ENCODE measurements at places on chromosomes 16 and 17.

GRCh38 chr16:58409316-58409973 lies 17.2 kb downstream of the GINS3 start:
- no peak for DNase-seq

DNA sequence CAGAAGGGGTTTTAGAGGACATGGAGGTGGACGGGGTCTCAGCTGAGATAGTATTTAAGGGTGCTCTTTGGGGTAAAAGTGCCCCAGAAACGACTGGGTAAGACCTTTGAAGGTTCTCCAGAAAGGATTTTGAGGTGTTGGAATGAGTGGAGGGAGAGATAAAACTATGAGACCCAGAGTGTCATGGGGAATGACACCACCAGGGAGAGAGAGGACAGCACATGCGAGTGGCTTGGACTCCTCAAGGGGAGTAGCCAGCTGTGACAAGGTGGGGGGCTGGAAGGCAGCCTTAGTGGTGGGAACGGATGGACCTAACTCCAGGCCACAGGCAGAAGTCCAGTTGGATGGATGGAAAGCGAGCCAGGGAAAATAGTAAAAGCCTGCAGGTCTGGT lies 19.2 kb upstream of the PITPNM3 start:
- no peak for DNase-seq

GRCh38 chr17:50908860-50909764 lies 43.0 kb upstream of the TOB1 start:
- no peak for DNase-seq

- DNase-seq, result no peak
These were observed 806 bp downstream of the TBX21 start for GRCh38 chr17:47733674-47734410.

DNA sequence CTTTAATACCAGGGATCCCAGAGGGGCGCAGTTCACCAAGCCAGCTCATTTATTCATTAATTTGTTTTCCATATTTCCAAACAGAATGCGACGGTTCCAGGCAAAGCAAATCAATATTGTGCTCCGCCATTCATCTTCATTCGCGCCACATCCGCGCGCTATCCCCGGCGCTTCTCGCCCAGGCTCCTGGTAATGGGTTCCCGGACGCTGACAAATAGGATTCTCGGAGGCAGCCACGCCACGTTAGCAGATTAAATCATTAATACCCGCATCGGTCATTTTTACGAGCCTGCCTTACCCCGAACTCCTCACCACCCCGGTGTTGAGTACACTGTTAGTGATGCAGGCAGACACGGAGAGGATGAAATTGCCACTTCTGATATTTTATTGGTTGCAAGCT lies 26.0 kb upstream of the C16orf82 start:
- no peak for DNase-seq

DNA sequence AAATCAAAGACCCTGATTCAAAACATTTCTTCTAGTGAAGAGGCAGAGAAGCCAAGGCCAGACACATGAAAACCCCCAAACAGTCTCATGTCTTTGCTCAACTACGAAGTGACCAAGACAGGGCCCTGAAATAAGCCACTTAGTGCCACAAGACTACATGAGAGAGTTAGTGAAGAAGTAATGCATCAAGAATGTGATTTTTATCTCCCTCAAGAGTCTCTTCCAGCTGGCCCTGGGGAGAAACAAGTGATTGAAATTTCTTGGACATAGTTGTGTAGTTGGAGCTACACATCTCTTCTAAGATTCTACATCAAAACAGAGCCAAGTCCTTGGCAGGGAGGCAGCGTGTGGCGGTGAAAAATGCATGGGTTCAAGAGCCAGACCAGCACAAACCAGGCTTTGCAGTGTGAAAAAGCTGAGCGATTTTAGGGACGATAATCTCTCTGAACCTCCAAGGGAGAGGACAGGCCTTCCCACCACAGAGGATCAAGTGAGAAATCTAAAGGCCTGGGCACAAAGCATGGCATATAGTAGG lies 30.6 kb downstream of the LYRM1 start:
- no peak for DNase-seq

DNA sequence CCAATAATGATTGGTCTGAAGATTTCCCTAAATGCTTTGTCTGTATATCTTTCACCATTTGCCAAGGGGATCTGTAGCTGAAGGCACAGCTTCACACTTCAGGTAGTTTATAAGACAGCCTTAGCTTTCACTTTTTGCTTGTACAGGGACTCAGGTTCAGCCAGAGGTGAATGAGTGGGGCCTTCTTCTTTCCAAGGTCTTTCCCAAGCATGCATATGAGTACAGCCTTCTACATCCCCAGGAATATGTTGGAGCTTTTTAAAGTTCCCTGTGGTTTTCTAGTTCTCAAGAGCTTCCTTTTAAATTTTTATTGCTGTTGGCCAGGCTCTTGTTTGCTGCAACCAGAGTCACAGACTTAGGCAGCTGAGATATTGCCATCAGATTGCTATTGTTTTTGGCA lies 17.9 kb upstream of the SPDYE4 start:
- DNase-seq, result no peak

- DNase-seq, result no peak
These were observed 33.4 kb upstream of the CLEC18A start for GRCh38 chr16:69917739-69918138.

DNA sequence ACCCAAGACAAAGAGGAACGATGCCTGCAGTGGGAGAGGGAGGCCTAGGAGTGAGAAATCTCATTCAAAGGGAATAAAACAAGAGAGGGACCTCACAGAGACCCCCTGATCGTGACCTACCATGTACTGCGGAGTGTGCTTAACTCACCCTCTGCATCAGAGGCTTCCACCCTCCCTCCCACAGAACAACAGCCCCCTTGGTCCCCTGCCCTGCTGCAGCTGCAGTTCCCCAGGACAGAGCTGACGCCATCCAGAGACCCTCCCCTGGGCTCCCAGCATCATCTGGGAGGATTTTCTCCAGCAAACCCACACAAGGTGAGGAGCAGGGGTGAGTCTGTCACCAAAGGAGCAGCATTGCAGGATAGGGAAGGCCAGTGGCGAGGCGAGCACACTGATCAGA lies 39.8 kb downstream of the TLE7 start:
- no peak for DNase-seq

DNA sequence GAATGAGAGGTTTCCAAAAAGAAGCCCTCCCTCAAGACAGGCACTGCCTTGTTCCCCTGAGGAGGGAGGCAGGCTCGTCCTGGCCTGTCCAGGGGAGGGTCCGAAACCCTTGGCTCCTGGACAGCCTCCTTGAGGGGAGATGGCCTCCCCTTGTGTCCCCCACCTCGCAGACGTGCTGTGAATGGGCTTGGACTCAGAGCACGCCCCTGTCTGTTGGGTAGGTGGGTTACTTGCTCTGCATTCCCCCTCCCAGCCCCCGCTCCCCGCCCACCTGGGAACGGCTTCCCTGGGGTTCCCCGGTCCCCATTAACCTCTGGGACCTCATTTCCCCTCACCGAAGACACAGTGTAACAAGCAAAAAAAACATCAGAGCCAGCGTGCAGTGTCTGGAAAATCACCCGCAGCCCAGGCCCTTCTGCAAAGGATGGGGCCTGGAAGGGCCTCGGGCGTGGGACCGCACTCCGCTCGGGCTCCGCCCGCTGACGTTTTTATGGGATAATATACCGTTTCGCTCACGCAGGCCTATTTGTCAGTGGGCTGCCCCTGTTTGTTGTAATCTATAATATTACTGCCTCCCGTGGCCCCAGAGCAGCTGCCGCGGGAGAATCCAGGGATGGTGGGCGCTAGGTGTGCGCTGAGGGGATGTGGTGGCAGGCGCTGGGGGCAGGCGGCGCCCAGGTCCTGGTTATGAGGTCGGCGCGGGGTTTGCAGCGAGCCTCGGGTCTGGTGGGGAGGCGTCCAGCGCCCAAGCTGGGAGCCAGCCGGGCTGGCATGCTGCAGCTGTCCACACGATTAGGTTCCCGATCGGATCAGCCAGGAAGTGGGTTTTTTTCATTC lies 11.1 kb downstream of the BAHCC1 start:
- no peak for DNase-seq

- DNase-seq, result no peak
These were observed 57.9 kb upstream of the CES5A start for GRCh38 chr16:55933038-55933437.

GRCh38 chr16:83458612-83459011 lies 349.2 kb upstream of the HSBP1 start:
- no peak for DNase-seq

DNA sequence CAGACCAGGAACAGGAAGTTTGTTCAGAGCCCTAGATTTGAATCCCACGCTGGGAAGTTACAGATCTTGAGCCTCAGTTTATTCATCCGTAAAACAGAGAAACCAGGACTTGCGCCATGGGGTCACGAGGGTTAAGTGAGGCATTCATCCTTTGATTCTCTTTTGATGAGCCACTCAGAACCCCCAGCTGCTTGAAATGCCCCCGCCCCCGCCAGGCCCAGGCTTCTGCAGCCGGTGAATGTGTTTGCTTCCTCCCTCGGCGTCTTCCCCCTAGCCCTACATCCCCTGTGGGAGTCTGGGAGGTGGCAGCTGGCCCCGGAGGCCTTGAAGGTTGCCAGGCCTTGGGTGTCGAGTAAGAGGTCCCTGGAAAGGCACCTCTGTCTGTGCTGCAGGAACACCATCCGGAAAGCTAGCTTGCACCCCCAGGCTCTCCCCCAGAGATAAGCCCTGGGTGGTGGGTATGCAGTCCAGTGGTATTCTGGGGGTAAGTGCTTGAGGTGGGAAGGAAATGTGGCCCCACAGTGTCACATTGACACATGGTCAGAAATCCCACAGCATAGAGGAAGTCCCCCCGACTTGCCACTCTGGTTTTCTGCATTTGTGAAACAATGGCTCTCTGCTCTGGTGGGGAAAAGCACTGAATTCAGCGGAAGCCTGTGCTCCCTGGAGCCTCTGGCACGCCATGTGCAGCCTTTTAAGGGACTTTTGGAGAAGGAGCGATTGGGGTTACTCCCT lies 14.9 kb downstream of the IRF8 start:
- DNase-seq, result no peak

DNA sequence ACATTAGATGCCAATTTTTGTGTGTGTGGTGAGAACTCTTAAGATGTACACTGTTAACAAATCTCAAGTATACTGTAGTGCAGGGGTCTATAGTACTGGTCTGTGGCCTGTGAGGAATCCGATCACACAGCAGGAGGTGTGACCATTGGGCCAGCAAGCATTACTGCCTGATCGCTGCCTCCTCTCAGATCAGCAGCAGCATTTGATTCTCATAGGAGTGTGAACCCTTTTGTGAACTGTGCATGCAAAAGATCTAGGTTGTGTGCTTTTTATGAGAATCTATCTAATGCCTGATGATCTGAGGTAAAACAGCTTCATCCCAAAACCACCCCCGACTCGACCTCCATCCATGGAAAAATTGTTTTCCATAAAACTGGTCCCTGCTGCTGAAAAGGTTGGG lies 12.6 kb downstream of the ZNF267 start:
- no peak for DNase-seq

- DNase-seq, result no peak
These were observed 173.5 kb downstream of the NPIPB11 start for GRCh38 chr16:29232811-29233704.

GRCh38 chr16:55672471-55672870 lies 16.7 kb downstream of the SLC6A2 start:
- no peak for DNase-seq

DNA sequence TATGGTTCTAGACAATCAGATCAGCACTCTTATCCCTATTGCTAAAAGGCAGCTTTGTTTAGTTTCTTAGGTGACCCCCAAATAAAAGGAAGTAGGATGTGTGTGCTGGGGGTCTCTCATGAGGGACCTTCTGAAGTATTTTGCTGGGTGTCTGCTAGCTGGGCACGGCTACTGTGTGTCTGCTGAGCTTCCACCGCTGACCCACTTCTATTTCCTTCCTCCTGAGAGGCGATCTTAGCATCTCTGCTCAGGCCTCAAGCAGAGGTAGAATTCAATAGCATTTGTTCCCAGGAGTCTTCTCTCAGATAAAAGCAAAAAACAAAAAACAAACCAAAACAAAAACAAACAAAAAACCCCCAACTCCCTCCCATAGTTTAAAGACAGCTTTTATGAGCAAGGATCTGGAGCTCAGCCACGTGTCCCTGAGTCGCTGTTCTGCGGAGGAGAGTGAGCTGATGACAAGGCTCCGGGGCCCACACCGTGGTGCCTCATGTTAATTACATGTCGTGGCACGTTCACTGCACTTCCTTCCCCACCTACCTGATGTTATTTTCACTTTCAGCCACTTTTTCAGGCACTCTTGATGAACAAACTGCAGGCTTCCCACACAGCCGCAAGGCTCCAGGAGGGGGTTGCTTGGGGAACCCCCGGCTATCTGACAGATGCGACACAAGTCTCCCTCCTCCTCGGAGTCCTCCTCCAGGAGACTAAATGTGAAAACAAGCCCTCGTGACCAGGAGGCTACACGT lies 83.5 kb downstream of the MARCHF10 start:
- peak; percentile 11 for DNase-seq
